ENCODE measurements at places on chromosomes 1 and 21. TPM values are rescaled to one million over a fixed set of nuclear protein-coding genes. Genes with fewer than 3 reads are reported as not detected.

The SLC26A9 gene
- total RNA-seq: 2.2 TPM

The OR2L8 gene
- total RNA-seq: 1.6 TPM

The NUP210L gene
- not detected for total RNA-seq

DNA sequence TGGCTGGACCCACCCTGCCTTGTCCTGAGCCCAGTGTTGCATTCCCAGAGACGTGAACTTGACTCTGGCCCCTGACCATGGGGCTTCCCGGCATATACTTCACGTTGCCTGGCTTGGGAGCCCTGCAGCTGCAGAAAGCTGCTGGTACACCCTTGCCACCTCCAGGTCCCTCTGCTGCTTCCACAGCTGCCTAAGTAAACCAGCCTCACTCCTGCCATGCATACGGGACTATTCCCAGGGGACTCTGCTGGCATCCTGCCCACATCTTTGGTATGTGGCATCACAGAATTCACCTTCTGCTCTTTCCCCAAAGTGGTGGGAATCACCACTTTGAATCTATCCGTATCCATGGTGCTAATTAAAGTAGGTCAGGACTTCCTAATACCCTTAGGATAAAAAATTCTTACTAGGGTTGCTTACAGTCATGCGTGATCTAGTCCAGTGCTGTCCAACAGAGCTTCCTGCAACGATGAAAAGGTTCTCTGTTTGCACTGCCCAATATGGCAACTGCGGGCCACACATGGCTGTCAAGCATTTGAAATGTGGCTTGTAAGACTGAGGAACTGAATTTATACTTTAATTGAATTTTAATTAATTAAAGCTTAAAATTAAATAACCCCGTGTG lies 203.0 kb downstream of the GRIK3 start:
- no peak for DNase-seq

GRCh38 chr1:170156594-170156993 lies 10.8 kb downstream of the NTMT2 start:
- DNase-seq: no peak

DNA sequence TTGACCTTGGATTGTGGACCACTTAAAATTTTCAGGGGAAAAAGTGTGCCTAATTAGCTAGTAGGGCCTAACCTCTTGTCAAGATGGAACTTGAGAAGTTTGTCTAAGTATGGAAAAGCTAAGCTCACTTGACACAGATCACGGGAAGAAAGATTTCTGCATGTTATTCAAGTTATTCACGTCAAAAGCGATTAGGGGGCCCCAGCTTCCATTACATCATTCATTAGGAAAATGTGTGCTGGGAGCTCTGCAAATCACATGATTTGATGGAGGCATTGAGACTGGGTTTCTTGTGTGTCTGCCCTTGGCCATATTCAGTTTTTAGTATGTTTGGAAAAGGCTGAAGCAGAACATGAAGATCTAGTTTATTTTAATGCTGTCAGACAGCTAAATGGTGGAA lies 15.5 kb upstream of the POGZ start:
- DNase-seq: no peak
